ENCODE measurements at places on chromosomes 2 and 18.
A peak's percentile ranks its signal among the peaks of the same experiment; 100 is the strongest.

GRCh38 chr2:232728785-232729184 lies 31.7 kb downstream of the GIGYF2 start:
- no peak for DNase-seq

DNA sequence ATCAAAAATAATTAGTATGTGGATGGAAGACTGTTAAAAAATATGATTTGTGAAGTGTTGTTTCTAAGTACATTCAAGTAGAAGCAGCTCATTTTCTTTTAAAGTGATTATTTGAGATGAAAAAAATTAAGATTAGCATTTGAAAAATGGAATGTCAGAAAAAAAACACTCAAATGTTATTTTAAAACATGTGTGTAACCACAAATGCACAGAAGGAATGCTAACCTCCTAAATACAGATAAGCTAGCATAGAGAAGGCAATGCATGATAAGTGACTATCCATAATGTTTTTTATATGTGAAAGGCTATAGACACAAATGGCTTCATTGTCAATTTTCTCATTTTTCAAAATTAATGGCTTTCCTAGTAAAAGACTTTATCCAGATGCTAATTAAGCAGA lies 198.9 kb downstream of the NYAP2 start:
- no peak for DNase-seq

- no peak for DNase-seq
Observed at GRCh38 chr2:3520591-3520990, 1.3 kb upstream of the ADI1 start.

GRCh38 chr2:180991820-180992219 lies 11.4 kb downstream of the UBE2E3 start:
- DNase-seq: no peak

GRCh38 chr2:73827660-73828388 lies 937 bp upstream of the STAMBP start:
- DNase-seq: no peak

DNA sequence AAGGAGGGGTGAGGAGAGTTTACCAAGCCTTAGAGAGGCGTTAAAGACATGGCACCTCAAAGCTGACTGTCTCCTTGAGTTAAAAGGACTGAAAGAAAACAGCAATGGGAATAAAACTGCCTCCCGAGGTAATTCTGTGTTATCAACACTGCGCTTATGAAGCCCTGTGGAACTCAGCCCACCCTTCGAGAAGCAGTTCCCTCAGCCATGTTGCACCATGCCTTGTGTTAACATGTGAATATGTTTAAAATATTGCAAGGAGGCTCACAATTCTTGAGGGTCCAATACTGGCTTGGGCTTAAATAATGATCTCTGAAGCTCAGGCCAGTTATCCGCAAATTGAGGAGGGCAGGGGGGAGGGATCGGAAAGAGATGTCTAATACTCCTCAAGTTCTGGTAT lies 14.7 kb downstream of the KLF7 start:
- no peak for DNase-seq

- no peak for DNase-seq
Observed at GRCh38 chr2:64462171-64462570, 8.2 kb downstream of the LGALSL start.

DNA sequence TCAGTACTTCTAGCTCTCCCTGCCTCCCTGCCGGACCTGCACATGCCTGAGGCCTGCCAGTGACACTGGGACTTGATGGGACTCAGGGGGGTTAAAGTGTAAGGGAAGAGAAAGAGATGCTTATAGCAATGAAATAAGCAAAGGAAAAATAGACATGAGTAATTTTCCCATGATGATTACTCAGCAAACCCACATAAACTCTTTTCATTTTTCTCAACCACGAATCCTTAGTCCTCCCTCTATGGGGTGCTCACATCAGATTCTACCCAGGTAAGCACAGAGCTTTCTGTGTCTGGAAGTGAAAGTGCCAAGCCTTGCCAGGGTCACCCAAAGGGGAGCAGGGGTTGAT lies 44.8 kb upstream of the ANKRD62 start:
- DNase-seq: peak; percentile 70

DNA sequence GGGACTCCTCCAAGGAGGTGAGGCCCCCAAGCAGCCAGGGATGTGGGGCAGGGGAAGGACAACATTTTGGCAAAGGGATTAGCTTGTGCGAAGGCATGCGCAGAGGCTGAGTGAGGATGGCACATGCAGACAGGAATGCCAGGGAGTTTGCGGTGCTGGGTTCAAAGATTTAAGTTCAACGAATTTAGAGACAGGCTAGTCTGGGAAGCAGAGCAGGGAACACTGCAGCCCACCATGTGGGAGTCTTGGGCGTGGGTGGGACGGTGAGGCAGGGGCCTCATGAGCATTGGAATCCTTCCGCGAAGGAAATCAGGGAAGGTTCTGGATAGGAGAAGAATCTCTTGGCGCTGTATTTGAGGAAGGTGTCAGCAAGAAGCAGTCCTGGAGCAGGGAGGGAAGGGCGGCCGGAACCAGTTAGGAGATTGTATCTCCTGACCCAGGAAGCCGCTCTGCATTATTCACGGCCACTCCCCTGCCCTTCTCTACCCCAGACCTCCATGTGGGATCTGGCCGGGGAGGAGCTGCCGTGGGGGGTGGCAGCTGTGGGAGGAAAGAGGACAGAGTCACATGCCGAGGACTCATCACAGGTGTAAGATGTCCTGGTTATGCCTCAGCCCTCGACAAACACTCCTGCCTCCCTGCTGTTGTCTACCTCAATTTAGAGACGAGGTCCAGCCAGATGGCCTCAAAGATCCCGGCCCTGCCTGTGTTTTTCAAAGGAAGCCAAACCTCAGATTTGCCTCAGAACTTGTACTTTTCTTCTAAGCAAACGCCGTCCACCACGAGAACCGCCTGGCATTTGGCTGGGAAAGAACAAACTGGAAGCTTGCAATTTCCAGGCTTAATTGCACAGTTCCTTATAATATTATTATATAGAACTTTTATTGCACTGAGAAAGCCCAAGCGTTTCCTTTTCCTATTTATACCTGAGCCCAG lies 123.7 kb upstream of the SMAD2 start:
- no peak for DNase-seq

DNA sequence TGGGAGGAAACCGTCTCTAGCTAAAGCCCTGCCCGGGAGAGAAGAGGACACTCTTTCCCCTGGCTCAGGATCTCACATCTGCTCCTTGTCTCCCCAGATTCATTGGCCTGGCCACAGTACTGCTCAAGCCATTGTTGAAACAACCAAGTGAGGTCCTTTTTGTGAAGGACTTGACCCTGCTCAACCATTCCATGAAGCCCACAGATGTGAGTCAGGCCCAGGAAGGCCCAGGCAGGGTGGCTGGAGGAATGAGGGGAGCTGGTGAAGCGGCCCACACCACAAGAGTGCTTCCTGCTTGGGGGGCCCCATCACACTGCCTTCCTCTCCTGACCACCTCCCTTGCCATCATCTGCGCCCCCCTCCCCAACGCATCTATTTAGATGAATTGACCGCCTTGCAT lies 5.1 kb downstream of the FER1L5 start:
- no peak for DNase-seq

GRCh38 chr2:241734467-241735208 lies at the start of gene D2HGDH:
TSS of gene D2HGDH (plus strand) at chr2:241734630. CDS start at chr2:241735225, 595 bp downstream.
- peak; percentile 84 for DNase-seq

- DNase-seq: no peak
Observed at GRCh38 chr2:36892805-36893204, 73.5 kb downstream of the STRN start.

DNA sequence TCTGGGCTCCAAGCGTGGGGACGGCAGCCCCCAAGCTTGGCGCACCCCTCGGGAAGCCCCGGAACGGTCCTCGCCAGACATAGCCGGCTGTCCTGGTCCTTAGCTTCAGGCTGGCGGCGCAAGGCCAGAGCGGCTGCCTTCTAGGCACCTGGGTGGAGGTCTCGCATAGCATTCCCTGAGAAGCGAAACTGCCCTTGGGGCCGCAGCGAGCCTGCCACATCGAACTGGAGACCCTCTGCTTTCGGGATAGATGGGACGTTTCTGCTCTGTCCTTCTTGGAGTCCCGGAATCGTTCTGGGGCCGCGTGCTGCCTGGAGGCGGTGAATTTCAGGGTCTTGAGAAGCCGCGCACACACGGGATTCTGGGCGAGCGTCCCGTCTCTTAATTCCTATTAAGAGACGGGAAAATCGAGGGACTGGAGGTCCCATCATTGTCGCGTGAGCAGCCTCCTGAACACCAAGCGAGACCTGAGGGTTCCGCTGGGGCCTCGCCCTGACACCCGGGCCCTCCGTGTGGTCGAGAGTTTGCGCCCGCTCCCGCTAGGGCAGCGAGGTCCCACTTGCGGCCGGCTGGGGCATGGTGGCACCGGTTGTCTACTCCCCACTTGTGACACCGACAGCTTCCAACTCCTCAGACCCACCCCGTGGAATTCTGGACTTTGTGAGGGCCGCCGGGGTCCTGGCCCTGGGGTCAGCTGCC lies 9.7 kb upstream of the EN1 start:
- DNase-seq: no peak

DNA sequence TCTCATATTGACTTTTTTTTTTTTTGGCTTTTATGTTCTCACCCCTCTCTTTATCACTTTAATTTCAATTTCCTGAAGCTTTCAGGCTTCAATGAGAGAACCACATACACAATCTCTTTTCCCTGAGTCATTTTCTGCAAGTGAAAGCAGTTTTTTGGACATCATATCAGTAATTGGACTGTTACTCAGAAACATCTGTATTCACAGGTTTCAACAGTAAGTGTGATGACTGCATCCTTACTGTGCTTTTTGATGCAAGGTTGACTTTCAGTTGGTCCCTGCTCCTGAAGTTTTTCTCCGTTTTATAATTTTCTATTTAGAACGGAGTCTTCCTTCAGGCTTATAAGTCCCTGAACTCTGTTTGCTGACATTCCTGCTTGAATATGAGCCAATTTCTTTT lies 70.5 kb upstream of the CCBE1 start:
- DNase-seq: peak; percentile 40

- no peak for DNase-seq
Observed at GRCh38 chr2:186526281-186526680, 40.2 kb downstream of the ZC3H15 start.

DNA sequence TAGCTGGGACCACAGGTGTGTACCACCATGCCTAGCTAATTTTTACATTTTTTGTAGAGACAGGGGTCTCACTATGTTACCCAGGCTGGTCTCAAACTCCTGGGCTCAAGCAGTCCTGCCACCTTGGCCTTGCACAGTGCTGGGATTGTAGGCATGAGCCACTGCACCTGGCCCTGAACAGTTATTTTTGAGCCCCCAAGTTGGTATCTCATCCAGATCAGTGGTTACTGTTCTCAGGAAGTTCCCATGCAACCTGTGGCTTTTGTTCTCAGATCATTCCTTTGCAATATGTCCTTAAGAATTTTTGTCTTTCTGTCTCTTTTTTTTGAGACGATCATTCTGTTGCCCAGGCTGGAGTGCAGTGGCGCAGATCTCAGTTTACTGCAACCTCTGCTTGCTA lies 7.7 kb upstream of the CCDC138 start:
- no peak for DNase-seq

DNA sequence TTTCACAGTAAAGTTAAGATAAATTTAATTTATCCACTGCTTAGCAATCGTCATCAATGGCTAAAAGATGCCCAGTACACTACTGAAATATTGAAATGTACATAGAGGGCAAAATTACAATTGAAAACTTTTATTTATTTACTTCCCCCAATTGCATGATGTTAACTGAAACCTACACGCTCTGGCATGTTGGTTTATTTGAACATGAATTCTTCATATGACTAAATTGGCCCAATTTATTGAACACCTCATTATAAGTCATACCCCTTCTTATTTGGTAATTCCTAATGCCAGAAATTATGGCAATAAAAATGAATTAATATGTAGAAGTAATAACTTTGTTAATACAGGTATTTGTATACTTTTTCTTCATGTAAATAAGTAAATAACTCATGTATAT lies 183.0 kb upstream of the ZC3H15 start:
- DNase-seq: no peak

GRCh38 chr2:170815746-170816503 lies 762 bp upstream of the GAD1 start:
- peak; percentile 49 for DNase-seq

GRCh38 chr2:187803816-187804215 lies 249.6 kb upstream of the TFPI start:
- DNase-seq: no peak

DNA sequence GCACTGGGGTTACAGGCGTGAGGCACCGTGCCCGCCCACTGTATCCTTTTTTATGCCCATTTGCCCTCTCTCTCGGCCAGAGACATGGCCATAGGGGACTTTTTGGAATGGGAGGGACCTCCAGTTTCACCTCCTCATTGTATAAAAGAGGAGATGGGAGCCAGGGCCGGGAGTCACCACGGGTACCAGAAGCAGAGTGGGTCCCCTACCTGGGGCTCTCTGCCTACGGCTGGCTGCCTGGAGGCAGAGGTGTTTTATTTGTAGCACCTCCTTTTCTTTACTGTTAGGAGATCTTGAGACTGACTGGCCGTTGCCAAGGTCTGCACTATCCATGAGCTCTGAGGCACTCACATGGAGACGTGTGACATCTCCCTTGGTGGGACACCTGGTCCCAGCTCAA lies 162.8 kb downstream of the LDLRAD4 start:
- no peak for DNase-seq

GRCh38 chr18:69785466-69785865 lies 162.2 kb downstream of the CD226 start:
- DNase-seq: peak; percentile 57

DNA sequence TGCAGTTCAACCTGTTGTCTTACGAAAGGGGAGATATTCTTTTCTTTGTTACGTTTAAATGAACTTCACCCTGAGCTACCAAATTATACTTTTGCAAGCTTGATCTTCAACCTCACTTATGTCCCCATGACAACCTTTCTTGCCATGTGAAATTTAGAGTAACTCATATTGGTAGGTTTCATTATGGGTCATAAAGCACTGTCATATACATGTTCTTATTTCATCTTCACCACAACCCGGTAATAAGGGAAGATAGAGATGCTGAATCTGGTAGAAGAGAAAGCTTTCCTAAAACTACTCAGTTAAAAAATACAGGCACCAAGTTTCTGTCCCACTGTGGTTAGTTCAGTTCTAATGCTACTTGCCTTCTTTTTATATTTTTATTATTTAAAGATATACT lies 208.5 kb upstream of the NRP2 start:
- DNase-seq: no peak

GRCh38 chr2:238668426-238668825 lies 179.5 kb upstream of the TWIST2 start:
- no peak for DNase-seq

Measured in fibroblast of skin of abdomen (primary cell).